ENCODE measurements at places on chromosomes 16 and 17.
A peak's percentile ranks its signal among the peaks of the same experiment; 100 is the strongest.

DNA sequence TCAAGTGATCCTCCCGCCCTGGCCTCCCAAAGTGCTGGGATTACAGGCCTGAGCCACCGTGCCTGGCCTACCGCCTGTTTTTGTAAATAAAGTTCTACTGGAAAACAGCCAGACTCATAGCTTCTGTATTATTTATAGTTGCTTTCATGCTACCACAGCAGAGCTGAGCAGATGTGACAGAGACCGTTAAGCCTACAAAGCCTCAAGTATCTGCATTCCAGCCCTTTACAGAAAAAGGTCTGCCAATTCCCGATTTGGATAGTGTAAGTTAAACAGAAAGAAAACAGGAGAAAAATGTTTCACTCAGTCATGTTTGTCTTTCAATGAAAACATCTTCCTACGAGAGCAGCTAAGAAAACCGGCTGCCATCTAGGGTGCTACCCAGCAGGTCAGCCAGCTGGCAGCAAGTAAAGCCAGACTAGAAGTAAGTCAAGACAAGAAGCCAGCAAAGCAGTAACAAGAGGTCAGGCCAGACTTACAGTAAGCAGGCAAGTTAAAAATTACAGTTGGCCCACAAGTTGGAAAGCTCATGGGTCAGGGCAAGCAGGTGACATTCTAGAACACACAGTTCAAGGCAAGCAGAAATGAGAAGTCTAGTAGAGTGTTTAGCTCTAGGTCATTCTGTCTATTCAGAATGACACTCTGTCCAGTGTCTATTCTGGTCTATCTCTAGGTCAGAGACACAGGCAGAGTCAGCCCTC is 17.7 kb downstream of the NCBP3 start:
- DNase-seq, result no peak

GRCh38 chr16:23484510-23485256 is 25.6 kb downstream of the GGA2 start:
- DNase-seq, result no peak

- DNase-seq, result no peak
Measured at GRCh38 chr16:72425571-72426341, 253.8 kb upstream of the PMFBP1 start.

DNA sequence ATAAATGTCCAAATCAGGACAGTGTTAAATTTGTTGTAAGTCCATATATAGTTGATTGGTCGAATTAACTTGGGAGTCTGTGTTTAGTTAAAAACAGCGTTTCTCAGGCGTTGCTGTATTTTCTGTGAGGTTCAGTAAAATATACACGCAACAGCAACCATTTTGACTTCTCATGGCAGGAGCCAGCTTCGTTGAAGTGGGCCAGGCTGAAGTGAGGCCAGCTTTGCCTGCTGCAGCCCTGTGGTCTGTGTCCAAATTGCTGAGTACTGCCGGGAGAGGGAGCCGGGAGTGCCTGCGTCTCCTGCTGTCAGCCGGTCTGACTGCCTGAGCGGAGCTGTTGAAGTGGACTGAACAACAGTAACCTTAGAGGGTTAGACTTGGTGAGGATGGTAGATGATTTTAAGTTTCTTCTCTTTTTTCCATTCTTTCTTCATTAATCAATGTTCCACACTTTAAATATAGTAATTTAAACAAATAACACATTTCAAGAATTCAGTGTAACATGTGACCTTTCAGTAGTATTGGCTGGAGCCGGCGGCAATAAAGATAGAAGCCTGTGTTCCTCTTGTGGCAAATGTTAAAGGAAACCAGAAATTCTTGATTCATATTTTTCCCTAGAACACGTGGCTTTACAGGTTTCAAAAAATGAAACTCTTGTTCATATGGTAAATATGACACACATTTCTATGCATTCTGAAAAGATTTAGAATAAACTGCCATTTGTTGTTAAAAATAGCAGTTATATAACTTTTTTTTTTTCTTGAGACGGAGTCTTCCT is 37.0 kb upstream of the ZNF750 start:
- no peak for DNase-seq

DNA sequence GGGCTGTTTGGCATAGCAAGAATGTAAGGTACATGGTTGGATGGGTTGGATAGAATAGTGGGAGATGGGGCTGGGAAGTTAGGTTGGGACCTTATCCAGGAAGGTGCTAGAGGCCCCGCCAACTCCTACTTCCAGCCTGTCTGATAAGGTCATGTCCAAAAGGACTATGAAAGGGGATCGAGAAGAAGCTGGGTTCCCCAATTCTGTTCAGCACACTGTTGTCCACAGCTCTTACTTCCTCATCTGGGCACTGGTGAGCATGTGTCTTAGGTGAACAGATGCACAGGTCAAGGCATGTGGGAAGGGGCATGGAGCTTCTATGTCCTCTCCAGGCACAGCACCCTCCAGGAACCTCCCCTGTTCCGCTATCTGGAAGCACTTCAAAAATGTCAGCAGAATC is 5.6 kb upstream of the ULK2 start:
- no peak for DNase-seq

DNA sequence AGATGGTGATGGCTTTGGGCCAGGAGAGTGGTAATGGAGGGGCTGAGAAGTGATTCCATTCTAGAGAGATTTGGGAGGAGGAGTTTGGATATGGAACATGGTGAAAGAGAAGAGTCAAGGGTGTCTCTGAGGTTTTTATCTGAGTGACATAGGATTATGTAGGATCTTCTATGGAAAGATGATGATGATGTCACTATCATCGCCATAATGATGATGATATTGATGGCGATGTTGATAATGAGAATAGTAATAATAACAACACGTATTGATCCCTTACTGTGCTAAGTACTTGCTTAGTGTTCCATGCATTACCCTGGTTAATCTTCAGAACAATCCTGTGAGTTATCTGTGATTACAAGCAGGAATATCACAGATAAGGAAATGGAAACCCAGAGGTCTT is 16.6 kb downstream of the PDILT start:
- DNase-seq, result no peak

GRCh38 chr17:4576161-4576558 is 8.2 kb upstream of the SMTNL2 start:
- DNase-seq, result no peak

- DNase-seq, result no peak
Measured at GRCh38 chr16:68078701-68079375, 6.3 kb upstream of the NFATC3 start.

DNA sequence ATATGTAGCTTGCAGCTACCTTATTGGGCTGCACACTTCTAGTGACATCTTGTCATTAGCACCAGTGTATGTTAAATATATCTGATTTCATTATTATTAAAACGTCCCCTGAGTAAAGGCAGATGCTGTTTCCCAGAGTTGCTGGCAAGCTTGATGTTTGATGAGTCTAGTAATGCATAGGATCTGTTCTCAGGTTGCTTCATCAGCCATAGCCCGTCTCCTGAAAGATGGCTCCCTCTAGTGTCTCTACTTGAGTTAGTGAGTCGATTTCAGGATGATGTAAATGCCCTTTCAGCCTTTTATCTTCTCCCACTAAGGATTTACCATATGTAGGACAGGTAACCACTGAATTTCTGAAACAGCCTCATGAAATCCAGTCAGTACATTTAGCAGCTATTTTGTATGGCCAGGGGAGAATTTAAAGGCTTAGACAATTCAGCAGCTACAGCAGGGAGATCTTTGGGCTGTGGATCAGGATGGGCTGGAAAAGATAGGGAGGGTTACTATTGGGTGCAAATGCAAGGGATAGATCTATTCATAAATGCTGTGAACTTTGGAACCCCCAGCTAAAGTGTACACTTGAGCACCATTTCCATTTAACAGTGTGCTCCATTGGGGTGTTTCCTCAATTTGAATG is 376.3 kb downstream of the CNTNAP4 start:
- DNase-seq, result no peak

- no peak for DNase-seq
Measured at GRCh38 chr17:46818929-46819859, 702 bp upstream of the WNT3 start.

DNA sequence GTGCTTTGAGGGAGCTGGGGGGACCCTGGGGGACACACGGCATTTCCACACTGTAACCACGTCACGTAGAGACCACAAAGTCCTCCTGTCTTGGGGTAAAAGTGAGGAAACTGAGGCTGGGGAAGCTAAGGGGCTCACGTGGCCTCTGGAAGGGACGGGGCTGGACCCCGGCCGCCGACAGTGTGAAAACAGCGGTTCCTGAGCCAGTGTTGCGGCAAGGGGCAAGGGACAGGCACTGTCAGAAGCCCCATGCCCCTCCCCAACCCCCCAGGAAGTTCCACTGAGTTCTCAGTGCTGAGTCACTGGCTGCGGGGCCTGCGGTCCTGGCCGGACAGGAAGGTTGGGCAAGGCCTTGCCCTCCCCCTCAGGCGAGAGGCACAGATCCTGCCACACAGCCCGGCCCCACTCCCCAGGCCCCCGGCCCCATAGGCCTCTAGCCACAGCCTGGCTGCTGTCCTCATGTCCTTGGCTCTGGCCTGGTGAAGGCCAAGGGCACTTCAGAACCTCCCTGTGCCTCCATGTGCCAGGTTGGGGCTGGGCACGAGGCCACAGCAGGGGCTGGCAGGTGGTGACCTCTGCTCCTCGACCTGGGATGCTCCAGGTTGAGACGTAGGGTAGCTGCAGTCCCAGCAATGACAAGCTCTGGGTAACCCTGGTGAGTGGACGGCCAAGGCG is 5.0 kb upstream of the CCDC57 start:
- DNase-seq, result no peak

DNA sequence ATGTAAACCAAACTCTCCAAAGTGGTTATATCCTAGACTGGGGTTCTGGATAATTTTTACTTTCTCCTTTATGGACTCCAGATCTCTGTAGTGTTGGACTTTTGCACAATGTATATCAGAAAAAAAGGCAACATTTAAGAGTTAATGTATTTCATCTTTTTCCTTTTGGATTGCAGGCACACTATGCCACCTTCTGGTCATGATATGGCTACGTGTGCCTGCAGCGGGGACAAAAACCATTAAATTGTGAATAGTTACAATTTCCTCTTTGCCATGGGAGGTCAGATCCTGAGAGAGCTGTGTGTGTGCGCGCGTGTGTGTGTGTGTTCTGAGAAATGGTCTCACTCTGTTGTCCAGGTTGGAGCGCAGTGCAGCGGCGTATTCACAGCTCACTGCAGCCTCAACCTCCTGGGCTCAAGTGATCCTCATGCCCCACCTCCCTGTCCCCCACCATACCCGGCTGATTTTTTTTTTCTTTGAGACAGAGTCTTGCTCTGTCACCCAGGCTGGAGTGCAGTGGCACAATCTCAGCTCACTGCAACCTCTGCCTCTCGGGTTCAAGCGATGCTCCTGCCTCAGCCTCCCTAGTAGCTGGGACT is 4.3 kb upstream of the SGF29 start:
- no peak for DNase-seq

DNA sequence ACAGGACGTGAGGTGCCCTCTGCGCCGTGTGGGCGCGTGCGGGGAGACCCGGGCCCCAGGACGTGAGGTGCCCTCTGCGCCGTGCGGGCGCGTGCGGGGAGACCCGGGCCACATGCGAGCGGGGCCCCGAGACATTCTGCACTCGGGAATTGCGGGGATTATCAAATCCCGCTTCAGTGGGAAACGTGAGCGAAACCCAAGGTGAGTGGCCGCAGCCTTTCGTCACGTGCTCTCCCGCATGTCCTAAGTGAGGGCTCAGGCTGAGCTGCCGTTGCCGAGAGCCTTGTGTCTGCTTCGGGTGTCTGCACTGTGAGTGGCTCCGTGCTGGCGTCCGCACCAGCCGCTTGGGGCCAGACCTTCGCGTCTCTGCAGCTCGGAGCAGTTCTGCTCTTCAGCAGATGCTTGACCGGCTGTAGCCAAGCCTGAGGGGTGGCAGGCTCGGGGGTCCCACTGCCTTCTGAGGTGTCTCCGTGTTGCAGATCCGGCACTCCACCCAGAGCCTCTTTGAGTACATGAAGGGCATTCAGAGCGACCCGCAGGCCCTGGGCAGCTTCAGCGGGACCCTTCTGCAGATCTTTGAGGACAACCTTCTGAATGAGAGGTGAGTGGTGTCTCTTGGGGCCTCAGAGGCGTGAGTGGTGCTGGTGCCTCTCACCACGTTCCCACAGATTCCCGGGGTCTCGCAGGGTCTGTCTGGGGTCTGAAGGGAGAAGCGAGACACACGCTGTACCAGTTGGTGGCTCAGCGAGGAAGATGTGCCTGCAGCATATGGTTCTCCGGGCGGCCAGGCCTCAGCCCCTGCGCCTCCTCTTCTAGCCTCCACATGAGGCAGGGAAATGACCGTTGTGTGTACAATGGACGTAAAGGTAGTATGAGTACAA is 90.5 kb upstream of the ZNF750 start:
- DNase-seq, result no peak

DNA sequence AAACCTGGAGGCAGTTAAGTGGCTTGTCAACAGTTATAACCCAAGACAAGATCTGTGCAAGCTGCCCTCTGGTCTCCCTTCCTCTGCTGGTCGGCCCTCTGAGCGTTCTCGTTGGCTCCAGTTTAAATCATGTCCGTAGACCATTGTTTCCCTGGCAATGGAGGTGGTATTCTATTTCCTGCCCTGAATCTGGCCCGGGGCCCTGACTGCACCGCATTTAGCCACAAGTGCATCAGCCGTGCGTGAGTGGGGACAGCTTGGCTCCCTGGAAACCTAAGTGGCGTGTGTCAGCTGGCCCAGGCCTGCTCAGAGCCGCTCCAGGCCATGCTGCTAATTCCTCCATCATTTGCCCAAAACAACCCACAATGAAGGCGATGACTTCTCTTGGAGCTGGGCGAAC is 15.0 kb upstream of the MYLK3 start:
- no peak for DNase-seq

DNA sequence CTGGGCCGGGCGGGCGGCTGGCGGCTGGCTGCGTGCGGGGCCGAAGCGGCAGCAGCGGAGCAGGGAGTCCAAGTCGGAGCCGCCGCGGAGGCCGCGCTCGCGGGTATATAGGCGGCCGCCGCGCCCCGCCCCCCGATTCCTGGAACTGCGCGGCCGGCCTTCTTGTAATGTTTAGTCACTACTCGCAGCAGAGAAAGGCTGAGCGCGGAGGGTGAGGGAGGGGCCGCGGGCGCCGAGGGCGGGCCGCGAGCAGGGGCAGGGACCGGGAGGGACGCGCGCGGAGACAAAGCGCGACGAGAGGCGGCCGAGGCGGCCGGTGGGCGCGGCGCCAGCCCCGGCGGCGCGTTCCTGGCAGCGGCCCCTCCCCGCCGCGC is at the start of gene SOCS3:
TSS of gene SOCS3 (minus strand) at position 81 of the 374 bp plus-strand sequence. CDS start 982 bp downstream, outside the sequence.
- DNase-seq, result peak; percentile 93

GRCh38 chr16:17408296-17408695 is 62.5 kb downstream of the XYLT1 start:
- DNase-seq, result no peak

GRCh38 chr16:53773150-53773846 is 69.3 kb downstream of the FTO start:
- DNase-seq, result no peak

GRCh38 chr17:78118801-78119241 is 9.7 kb downstream of the TMC6 start:
- DNase-seq, result no peak

DNA sequence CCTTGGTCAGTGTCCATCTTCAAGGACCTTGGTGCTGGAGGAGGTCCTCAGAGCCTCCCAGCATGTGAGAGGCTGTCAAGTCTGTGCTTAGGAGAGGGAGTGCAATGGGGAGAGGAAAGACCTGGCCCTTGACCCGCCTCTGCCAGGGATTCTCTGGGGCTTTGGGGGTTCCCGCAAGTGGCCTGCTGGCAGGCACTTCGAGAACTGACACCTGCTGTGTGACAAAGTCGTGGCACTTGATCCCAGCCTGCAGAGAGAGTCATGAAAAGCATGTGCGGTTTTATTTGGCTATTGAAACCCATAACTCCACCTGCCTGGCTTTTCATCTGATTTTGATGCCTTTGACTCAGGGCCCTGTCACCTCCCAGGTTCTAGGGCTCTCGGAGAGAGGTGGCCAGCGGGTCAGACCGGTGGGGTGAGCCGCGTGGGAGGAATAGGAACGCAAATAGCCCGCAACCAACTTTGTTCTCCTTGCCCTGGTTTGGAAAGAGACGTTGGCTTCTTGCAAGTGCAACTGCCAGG is 42.8 kb upstream of the GSE1 start:
- DNase-seq, result no peak
